Stimulated activated CD8-positive, alpha-beta memory T cell treated with anti-CD3 and anti-CD28 coated beads, Interleukin-4, amount 100 ng/mL, for 1 hour (primary cell): ENCODE measurements at places on chromosomes 16 and 17.

GRCh38 chr16:73228649-73229048 lies 180.7 kb upstream of the ZFHX3 start:
- no peak for DNase-seq

DNA sequence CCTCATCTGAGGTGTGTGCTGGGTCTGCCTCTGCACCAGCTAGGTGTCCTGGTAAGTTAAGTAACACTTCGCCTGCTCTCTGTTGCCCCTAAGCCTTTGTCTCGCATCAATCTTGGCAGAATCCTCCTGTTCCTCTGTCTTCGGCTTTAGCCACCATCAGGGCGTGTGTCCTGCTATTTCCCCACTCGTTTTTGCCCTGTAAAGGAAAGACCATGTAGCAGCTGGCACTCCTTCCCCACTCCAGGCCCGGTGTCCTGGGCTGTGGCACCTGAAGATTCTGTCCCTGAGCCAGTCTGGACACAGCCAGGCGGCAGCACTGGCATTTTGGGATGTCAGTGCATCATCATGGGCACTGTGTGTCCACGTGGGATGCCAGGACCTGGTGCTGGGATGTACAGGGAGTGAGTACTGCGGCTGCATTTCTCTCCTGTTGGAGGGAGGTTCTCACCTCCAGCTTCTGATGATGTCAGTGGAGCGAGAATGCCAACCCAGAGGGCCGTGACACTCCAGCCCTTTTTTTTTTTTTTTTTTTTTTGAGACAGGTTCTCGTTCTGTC lies 26.2 kb upstream of the FOXK2 start:
- no peak for DNase-seq

DNA sequence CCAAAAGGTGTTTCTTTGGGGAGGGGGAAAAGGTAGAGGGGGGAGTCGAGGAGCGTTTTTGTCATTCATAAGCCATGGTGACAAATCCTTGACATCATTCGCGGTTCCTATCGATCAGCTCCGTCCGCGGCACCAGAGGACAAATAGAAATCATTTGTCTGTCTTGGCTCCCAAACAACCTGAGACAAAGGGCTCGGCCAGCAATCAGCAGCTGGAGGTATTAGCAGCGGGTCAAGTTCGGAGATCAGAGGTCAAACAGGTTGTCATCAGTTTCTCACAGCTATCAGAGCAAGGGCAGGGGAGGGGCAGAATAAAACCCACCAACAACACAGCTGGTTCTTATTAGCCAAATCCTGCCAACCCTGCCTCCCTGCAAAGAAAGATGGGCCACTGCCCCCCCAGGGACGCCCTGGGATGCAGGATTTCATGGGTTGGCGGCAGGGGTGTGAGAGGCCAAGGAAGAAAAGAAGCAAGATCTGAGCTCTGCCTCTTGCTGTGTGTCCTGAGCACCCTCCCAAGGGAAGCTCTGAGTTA lies 145.3 kb upstream of the LHX1 start:
- no peak for DNase-seq

- DNase-seq = no peak
Measured at GRCh38 chr17:12180644-12181261, 160.1 kb downstream of the MAP2K4 start.

DNA sequence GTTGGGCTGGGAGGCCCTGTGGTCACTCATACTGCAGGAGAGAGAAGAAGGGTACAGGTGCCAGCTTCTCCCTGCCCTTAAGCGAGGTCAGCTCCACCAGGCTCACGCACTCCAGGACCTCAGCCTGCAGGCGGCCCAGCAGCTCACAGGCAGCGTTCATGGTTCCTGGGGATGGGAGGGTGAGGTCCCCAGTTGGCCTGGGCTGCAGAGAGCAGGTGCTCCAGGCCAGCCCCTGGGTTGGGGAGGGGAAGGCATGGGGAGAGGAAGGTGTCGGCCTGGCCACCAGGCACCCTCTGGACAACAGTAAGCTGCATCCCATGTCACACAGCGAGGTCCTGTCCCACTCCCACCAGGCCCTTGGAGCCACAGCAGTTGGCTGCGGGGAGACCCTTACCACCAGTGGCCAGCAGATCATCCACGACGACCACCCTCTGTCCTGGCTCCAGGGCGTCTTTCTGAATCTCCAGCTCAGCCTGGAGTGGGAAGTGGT lies 2.0 kb downstream of the APRT start:
- DNase-seq = no peak

- DNase-seq = no peak
Measured at GRCh38 chr16:7289299-7289698, 43.3 kb upstream of the RBFOX1 start.

DNA sequence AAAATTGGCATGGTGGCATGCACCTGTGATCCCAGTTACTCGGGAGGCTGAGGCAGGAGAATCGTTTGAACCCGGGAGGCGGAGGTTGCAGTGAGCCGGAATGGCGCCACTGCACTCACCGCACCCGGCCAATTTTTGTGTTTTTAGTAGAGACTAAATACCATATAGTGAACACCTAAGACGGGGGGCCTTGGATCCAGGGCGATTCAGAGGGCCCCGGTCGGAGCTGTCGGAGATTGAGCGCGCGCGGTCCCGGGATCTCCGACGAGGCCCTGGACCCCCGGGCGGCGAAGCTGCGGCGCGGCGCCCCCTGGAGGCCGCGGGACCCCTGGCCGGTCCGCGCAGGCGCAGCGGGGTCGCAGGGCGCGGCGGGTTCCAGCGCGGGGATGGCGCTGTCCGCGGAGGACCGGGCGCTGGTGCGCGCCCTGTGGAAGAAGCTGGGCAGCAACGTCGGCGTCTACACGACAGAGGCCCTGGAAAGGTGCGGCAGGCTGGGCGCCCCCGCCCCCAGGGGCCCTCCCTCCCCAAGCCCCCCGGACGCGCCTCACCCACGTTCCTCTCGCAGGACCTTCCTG lies at the start of gene HBQ1:
HBQ1 (plus strand) TSS at position 359 of the 575 bp plus-strand sequence; CDS start at position 387, 28 bp downstream.
- DNase-seq = no peak

- no peak for DNase-seq
Measured at GRCh38 chr17:79646721-79647455, 36.0 kb upstream of the RBFOX3 start.

DNA sequence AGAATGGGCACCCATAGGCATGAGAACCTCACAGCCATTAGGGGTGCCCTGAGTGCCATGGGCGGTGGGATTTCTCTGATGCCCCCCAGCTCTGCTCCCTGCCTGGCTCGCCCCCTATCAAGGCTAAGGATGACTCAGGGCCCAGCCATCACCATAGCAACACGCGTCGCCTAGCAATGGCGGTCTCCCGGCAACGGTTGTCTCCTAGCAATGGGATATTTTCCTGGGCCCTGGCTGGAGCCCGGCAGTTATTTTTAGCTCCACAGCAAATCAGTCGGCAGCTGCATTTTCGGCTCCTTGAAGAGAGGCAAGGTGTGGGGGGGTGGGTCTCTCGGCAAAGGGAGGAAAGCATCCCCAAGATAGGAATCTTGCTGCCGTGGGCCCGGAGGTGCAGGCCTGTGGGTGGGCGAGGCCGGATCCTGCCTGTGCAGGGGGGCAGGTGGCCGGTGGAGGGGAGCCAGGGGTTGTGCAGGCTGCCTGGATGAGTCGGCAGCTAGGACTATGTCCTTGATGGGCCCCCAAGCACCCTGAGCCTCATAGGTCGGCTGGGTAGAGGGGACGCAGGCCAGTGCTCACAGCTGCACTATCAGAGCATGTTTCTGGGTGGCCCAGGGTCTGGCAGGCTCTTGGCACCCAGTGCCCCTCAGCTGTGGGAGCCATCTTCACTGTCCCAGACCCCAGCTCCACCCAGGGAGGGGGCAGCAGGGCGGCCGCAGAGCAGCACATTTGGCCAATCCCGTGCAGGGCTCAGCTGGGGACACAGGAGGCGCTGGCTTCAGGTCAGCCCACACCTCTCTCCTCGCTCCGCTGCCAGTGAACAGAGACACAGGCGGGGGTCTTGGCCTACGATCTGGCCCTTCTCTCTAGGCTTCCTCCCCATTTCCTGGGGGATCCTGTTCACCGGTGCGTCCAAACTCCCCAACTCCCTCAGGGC lies 4.2 kb upstream of the FBXL16 start:
- DNase-seq = no peak

DNA sequence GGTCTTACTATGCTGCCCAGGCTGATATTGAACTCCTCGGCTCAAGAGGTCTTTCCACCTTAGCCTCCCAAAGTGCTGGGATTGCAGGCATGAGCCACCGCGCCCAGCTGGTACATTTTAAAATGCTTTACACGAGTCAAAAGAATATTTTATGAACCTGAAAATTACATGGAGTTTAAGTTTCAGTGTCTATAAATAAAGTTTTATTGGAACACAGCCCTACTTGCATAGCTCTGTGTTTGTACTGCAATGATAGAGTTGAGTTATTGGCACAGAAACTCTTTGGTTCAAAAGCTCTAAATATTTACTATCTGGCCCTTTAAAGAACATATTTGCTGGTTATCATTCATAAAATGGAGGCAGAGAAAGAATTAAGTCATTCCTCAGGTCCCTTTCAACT lies 24.3 kb downstream of the MAP2K6 start:
- no peak for DNase-seq

- DNase-seq = no peak
Measured at GRCh38 chr16:30896261-30896888, at the start of gene CTF1. Gene CTF1 (plus strand): TSS chr16:30896614. CDS start chr16:30896644, 30 bp downstream.

GRCh38 chr17:22512506-22512905 lies 820.2 kb downstream of the KCNJ18 start:
- DNase-seq = no peak

GRCh38 chr17:13671771-13672170 lies 70.0 kb upstream of the HS3ST3A1 start:
- DNase-seq = no peak

DNA sequence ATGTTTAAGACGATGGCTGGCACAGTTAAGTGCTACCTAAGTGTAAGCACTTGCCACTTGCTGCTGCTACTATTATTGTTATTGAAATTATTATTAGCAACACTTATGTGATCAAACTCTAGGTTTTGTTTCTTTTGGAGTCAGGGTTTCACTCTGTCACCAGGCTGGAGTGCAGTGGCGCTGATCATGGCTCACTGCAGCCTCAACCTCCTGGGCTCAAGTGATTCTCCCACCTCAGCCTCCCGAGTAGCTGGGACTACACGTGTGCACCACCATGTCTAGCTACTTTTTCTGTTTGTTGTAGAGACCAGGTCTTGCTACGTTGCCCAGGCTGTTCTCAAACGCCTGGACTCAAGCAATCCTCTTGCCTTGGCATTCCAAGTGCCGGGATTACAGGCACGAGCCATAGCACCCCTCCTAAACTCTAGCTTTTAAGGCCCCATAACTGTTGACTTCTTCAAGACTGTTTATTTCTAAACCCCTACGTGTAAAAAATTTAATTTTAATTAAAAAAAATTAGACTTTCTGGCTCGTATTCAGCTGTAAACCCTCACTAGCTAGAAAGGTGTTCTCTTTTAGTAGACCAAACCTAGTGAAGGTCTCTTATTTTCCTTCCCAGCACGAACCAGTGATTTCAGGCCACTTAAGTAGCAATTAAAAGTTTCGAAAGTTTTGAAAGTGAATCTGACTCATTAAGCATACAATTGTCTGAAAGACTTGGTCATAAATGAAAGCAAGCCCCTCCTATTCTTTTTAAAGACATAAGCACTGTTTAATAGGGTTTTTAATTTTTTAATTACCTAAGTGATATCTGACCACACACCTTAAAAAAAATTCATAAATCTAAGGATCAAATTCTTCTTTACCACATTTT lies 11.7 kb upstream of the SCNN1B start:
- no peak for DNase-seq

DNA sequence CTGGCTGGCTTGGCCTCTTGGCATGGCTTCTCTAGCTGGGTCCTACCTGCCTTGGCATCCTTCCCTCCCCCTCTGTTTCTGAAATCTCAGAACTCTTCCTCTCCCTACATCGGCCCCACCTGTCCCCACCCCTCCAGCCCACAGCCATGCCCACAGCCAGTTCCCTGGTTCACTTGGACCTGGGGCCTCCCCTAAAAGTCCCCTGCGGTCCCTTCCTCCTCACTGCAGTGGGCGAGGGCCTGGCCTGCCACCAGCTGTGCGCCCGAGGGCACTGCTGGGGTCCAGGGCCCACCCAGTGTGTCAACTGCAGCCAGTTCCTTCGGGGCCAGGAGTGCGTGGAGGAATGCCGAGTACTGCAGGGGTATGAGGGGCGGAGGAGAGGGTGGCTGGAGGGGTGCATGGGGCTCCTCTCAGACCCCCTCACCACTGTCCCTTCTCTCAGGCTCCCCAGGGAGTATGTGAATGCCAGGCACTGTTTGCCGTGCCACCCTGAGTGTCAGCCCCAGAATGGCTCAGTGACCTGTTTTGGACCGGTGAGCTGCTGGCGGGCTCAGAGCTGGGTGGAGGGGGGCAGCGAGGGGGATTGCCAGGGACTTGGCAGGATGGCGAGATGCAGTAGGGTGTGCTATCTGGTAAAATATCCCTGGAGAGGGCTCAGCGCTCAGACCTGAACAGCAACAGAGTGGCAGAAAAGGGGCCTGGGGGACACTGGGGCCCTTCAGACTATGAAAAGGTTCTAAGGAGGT lies 14.1 kb downstream of the MIEN1 start:
- DNase-seq = no peak

GRCh38 chr17:80528536-80528935 lies 16.1 kb upstream of the RPTOR start:
- DNase-seq = no peak
